Neural progenitor cell (in vitro differentiated cells): ENCODE measurements at places on chromosomes 4 and X.

- DNase-seq = no peak
These were observed 71.3 kb downstream of the SLC9A7 start for GRCh38 chrX:46687619-46688018.

- peak; percentile 7 for DNase-seq
These were observed 35.3 kb upstream of the CXCL8 start for GRCh38 chr4:73705056-73705432.

- DNase-seq = peak; percentile 96
These were observed 772 bp upstream of the WNK3 start for GRCh38 chrX:54358424-54359211.

DNA sequence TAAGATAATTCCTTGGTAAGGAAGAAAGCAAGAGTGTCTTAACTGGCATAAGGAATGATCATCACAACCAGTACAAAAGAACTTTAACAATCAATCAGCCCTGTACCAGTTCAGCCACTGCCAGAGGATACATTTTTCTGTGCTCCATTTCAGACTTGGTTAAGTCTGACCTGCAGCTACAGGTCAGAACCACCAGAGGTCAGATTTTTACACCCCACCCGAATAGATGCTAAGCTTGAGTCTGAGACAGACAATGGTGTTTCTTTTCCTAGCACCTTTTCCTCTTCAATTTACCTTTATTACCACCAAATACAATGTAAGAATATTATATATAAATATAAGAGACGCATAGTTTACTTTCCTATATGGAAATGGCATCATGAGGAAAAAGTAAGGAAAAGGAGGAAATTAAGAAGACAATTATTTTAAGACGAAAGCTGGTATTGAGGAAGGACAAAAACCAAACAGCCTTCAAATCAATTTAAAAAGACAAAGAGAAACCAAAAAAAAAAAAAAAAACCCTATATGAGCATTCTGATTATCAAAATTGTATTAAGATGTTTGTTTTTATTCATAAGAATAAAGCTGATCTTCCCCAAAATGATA is 215.3 kb upstream of the TTC29 start:
- peak; percentile 73 for DNase-seq

GRCh38 chr4:98692411-98692810 is 34.0 kb upstream of the TSPAN5 start:
- no peak for DNase-seq

DNA sequence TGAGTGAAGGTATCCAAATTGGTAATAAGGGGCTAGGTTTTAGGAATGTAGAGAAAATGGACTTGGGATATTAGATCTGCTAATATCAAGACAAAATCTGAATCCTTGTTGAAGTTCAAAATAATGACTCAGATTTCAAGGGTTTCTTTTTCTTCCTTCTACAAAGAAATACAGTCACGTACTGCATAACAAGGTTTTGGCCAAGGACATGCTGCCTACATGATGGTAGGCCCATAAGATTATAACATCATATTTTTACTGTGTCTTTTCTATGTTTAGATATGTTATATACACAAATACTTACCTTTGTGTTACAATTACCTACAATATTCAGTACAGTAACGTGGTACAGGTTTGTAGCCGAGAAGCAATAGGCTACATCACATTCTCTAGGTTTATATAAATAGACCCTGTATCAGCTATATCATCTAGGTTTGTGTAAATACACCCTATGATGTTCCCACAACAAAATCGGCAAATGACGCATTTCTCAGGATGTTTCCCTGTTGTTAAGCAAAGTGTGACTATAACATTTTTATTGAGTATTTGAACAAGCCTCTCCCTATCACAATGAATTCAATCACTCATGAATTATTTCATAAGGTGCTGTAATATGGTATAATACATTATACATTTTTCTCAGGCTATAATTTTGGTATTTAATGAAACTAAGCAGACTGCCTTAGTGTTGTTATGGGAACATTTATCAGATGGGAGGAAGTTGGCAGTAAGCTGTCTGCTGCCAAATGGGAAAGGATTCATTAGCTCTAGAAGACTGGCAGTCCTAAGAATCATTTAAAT is 186.3 kb downstream of the PPP3CA start:
- DNase-seq = no peak

DNA sequence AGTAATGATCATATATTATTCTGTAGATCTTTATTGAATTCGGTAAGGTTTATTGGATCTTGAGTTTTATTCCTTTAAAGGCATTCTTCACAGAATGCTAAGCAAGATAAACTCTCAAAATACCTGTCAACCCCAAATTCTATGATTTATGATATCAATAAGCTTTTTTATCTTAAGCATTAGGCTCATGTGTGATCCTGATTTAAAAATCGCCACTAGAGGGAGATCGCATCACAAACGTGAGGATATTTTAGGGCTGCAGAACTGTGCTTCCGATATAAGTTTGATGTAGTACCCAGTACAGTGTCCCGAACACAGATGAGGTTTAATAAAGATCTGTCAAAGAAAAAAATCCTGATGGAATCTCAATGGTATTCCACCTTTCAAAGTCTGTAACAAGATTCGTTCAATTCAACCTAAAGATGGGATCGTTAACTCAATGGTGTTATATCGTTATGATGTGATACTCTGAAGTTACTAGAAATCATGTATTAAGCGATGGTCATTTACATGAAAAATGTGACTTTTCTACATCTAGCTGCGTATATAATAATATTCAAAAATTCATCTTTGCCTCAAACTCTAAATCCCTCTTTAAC is 169.0 kb downstream of the CORIN start:
- peak; percentile 43 for DNase-seq

DNA sequence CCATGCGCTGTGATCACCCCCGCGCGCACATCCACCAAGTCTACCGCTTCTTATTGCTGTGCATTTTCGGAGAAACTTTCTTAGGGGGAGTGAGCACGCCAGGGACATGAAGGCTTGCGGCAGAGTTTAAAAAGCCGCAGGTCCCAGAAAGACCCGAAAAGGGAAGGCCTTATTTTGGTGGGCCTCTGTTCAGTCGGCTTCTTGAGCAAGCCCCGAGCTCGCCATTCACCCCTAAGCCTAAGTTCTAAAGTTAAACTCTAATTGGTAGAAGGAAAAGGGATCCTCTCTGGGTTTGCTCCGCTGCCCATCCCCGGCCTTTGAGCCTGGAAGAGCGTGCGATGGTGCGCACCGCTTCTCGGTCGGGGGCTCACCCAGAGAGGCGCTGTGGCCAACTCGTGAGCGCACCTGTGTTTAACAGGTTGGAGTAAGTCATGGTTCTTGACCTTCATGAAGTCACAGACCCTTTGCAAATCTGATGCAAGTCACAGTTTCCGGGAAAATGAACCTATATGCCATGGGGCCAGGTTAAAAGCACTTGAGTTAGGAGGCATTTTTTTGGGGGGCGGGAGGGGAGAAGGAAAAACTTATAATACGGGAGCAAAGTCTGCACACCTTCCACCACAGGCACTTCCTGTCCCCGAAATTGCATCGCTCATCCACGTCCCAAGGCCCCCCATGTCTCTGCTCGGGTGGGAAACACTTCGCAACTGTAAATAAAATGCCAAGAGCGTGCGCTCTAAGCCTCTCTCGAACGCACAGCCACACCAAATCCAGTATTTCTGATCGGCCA is 1.9 kb downstream of the PHOX2B start:
- DNase-seq = peak; percentile 46

DNA sequence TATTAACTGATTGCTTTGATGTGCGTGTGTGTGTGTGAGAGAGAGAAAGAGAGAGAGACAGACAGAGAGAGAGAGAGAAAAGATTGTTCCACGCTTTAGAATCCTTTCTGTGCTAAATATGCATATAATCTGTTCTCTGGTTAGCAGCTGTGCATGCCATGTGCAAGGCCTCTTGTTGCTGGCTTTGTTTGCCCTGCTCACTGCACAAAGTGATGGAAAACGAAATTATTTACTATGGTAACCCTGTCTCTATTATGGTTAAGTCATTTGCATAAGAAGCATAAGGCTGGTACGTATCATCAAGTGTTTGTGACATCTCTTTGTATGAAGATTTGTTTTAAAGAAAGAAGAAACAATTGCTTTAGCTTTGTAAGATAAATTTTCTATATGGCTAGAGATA is 190.2 kb upstream of the POF1B start:
- no peak for DNase-seq

- peak; percentile 71 for DNase-seq
These were observed 40.5 kb upstream of the BMP3 start for GRCh38 chr4:80989921-80990544.

DNA sequence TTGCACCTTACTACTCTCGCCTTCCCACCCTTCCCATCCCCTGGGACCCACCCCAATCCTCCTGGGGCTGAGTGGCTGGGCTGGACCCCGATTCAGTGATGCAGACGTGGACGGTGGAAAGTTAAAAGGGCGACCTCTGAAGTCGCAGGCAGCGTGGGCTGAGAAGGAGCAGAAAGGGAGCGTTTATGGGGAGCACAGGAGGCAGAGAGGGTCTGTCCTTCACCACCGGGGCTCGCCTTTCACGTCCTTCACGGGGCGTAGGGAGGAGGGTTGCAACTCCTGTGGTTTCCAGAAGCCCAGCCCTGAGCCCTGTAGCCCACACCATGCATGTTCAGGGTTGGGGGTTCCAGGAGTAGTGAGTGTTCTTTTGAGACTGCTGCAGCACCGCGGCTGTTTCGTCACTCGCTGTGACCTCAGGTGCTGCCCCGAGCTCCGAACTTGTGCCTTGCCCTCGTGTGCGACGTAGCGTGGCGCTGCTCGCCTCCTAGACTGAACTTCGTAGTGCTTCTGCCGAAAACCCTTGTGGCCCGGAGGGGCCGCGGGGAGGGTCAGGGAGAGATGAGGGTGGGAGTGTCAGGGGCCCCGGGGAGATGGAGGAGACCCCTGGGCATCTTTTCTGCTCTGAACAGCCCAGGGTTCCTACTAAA is 1.6 kb downstream of the NHS start:
- peak; percentile 20 for DNase-seq
